Stimulated activated CD4-positive, alpha-beta T cell treated with anti-CD3 and anti-CD28 coated beads, TNF-alpha, amount 100 ng/mL, for 1 hour (primary cell): ENCODE measurements at places on chromosomes 5 and 9.

GRCh38 chr5:113176196-113176595 is 199.6 kb downstream of the DCP2 start:
- DNase-seq: no peak

DNA sequence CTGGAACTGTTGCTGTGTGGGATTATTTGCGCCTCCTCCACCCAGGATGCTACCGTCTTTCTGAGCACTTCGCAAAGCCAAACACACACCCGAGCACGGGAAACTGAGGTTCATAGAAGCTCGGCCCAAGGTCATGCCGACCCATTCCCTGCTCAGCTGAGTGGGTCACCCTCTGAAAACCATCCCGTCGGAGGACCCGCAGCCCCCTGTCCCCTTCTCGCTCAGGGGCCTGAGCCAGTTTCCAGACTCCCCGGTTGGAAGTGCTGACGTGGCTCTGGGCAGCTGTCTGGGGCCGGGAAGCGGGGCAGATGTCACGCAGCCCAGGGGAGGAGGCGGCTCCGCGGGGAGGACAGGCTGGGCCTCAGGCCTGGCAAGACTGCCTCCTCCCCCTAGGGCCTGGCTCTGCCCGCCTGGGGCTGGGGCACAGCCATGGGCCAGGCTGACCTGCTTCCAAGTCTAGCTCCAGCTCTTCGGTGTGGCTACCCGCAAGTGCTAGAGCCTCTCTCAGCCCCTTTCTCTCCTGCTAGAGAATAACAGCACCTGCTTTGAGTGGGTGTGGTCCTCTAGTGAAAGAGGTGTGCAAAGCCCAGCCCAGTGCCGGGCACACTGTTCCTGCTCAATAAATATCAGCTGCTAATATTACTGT is 9.9 kb upstream of the CXXC5 start:
- no peak for DNase-seq

- no peak for DNase-seq
Observed at GRCh38 chr9:105994970-105995369, 300.6 kb downstream of the TMEM38B start.

DNA sequence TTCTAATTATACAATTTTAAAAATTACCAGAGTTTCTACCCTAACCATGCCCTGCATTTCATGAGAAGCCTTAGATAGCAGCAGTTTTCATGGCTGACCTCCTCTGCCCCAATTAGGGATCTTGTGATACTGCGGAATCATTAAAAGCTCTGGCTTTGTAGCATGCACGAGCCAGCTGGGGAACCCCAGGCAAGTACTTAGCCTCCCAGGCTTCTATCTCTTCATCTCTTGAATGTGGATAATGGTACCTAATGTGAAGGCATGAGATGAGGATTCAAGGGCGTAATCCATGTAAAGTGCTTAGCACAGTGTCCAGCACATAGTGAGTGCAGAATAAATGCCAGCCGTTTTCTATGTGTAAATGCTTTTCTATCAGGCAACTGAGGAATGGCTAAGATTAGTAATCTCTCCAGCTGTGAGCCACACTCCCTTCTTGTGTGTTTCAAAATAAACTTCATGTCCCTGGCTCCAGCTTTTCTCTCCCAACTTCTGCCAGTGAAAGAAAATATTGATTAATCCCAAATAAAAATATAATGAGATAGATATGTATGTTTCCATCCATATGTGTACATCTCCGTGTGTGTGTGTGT is 88.4 kb downstream of the APBA1 start:
- no peak for DNase-seq

GRCh38 chr5:8320244-8320643 is 451.3 kb downstream of the MTRR start:
- no peak for DNase-seq

GRCh38 chr5:143215690-143216089 is 187.8 kb downstream of the NR3C1 start:
- no peak for DNase-seq

GRCh38 chr5:18745042-18745987 is 1111.1 kb downstream of the TAF11L14 start:
- no peak for DNase-seq

DNA sequence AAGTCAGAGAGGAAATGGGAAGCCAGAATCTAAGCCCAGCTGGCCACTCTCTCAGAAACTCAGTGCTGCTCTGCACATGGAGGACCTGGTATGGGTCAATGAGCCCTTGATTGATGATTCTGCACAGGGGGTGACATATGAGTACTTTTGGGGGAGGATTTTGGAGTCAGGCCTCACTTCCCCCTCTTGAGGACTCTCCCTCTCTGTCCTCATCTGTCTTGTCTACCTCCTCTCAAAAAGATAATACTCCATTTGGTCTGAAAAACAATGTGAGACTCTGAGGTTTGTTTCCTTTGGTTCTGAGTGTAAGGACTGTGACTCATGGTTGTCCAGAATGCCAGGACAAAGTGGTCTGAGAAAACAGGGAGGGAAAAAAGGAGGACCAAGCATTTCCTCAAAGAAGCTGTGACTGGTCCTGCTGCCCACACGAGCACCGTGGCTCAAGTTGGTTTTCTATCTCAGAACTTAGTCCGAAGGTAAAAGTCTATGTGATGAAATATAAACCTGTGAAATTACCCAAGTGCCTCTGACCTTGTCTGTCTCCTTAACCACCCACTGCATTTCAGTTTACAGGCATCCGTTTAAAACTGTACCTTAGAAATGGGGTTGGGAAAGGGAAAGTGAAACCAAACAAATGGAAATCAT is 11.1 kb downstream of the TTC39B start:
- DNase-seq: no peak

GRCh38 chr5:5671823-5672222 is 249.3 kb downstream of the ICE1 start:
- no peak for DNase-seq

DNA sequence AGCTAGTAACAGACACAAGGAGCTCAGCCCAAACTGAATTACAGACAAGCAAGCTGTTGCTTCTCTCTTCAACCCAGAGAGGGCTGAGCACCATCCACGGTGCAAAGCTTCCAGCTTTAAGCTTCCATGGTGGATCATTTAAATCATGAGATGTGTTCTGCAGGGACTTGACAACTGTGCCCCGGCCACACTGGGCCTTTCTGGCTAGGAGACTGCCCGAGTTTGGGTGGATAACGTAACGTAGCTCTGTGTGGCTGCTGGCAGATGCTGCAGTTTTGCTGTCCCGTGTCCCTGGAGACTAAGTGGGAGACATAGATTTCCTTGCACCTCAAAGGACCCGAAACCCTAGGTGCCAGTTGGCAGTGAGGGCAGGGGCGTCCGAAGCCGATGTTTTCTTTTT is 234.0 kb downstream of the IRX2 start:
- DNase-seq: no peak

- DNase-seq: no peak
Observed at GRCh38 chr5:141875795-141876627, 2.2 kb downstream of the PCDH1 start.

GRCh38 chr5:73198833-73199592 is 26.0 kb downstream of the TMEM174 start:
- no peak for DNase-seq

DNA sequence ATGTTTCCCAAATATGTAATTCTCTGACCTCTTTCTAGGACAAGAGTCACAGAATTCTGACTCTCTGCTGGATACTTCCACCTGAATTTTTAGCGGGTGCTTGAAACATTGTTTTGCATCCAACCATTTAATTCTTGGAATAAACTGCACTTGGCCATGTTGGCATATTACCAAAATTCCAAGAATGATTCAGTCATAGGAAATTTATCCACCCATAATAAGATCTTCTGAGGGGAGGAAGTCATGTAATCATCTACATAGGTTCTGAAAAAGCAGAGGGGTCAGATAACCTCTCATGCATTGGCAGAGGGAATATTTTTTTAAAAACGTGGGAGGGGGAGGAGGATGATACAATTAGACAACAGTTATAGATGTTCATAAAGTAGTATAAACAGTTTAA is 156.9 kb downstream of the PAM start:
- DNase-seq: no peak

- DNase-seq: no peak
Observed at GRCh38 chr9:104635456-104635855, 17.5 kb upstream of the OR13C9 start.

DNA sequence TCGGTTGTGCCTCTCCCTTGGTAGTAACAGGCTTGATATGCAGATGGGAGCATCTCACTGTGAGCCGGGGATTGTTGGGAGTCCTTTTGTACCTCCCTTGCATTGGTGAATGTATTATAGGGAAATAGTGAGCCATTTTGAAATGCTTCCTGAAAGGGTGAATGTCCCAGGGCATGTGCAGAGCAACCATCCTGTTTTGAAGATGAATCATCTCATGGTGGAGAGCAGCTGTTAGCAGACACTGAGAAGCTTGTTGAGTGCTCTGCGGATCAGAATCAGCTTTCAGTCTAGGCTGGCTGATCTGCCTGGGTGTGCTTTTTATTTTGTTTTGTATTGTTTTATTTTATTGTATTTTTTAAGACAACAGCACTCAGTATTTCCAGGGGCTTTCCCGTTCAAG is 29.7 kb downstream of the SLC36A1 start:
- DNase-seq: no peak

DNA sequence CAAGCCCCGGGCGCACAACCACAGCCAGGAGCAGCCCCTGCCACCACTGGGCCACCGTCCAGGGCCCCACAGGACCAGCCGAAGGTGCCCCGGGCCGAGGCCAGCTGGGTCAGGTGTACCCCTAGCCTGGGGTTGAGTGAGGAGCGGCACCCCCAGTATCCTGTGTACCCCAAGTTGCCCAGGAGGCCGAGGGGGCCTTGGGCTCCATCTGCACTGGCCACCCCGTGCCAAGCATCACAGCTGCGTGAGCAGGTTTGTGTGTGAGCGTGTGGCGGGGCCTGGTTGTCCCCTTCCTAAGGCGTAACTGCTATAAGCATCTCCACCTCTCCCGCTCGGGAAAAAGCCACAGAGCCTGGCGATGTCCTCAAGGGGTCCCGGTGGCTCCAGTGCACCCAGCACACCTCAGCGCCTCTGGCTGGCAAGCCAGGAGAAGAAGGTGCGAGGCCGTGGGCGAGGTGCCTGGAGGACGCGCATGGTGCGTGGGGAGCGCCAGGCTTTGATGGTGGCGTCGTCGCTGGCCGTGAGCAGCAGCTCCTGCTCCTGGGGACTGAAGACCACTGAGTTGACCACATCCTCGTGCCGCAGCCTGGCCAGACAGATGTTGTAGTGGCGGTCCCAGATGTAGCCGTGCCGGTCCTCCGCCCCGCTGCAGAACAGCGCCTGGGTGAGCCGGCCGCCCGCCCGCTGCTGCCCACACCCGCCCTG is 3.9 kb downstream of the FBXW5 start:
- DNase-seq: no peak
